ENCODE measurements at places on chromosomes 6 and 20. TPM values are rescaled to one million over a fixed set of nuclear protein-coding genes. Genes with fewer than 3 reads are reported as not detected.
A peak's percentile ranks its signal among the peaks of the same experiment; 100 is the strongest.

NRSN1 gene
- total RNA-seq = 0.66 TPM

MUC21 gene
- total RNA-seq = not detected

APOM gene
- total RNA-seq = not detected

ISM1 gene
- 3.3 TPM for total RNA-seq

DNA sequence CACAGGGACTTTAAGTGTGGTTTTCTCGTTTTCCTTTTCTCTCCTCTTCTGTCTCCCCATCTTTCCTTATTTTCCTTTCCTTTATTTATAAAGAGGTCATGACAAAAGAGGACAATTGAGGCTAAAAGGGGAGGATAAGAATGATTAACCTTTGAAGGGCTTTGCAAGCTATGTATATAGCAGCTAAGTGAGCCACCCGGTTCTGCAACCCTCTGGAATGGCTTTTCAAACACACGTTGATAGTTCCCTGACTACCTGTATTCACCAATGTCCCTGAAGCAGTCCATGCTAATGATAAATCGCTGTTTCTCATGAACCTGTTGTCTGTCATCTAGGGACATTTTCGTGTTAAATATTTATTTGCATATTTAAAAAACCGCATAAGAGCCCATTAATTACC is 124.4 kb upstream of the RALGAPA2 start:
- no peak for DNase-seq

DNA sequence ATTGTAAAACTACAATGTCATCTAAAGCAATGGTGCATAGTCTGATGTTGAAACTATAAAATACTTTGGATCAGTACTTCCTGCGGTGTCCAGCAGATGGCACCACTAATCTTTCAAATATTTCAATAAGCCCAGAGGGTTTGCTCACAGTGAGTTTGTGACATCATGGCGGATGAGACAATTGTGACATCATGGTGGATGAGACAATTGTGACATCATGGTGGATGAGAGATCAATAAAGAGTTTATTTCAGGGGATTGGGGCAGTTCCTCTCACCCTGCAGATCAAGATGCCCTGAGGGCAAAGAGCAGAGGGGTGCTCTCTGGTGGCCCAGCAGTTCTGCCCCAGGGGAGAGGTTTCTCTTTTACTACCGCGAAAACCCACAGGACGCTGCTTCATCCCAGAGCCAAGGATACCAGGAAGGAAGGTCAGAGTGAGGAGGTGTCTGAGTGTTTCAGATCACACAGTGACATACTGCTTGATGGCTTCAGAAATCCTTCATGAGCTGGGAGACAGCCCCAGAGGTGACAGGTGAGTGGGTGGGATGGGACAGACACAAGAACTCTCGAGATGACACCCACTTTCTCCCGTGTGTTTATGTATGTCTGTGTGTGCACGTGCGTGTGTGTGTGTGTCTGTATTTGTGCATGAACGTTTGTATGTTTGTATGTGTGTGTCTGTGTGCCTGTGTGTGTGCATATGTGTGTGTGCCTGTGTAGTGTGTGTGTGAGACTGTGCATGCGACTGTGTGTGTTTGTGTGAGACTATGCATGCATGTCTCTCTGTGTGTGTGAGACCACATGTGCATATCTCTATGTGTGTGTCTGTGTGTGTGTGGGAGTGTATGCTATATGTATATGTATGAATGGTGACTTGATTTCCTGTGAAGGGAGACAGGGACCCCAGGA is 7.3 kb upstream of the ULBP2 start:
- no peak for DNase-seq

DNA sequence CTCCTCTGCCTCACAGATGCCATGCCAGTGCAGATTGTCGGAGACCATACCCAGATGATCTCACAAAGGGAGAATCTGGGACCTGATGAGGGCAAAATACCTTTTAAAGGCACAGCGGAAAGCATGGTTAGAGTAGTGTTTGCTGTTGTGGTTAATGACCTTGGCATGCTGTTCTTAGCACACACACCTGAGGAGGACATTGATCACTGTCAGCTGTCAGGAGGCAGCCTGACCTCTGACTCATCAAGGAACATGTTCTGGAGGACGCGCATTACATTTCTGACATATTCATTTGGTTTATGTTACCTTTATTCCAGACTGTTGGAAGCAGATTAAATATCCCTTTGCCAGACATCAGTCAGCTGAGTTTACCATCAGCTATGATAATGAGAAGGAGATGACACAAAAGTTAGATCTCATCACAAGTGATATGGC is 57.1 kb downstream of the GOPC start:
- DNase-seq = no peak

- no peak for DNase-seq
Observed at GRCh38 chr6:135066806-135067205, 12.2 kb upstream of the HBS1L start.

DNA sequence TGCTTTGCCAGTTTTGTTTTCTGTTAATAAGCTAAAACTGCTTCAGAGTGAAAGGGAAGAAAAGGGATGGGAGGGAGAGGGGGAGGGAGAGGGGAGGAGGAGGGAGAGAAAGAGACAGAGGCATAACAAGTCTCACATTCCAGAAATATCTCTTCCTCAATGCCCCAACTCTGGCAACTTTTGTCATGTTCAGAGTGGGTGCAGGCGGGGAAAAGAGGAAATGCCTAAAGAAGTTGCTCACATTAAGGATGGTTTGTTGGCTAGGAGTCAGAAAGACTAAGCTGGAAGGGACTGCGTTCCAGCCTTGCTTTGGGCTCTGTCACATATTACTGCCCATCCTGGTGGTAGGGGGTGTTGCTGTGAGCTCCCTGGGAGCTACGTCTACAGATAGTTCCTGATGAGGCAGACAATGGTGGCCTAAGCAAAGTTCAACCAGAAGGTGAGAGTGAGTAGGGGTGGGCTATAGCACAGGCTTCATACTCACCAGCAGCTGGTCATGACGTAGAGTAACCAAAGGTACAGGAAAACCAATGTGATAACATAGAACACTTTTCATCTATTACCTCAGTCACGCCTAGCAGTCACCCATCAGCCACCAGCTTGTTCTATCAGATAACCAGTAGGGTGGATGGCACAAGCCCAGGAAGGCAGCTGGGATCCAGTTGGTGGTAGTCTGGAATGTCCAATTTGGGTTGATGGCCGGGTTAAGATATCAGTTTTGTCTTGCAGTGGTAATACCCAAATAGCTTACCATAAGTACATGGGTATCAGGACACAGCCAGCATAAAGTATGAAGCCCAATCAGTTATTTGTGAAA is 2.1 kb downstream of the TSPYL4 start:
- DNase-seq = no peak

- no peak for DNase-seq
Observed at GRCh38 chr6:113449051-113449450, 408.1 kb upstream of the MARCKS start.

DNA sequence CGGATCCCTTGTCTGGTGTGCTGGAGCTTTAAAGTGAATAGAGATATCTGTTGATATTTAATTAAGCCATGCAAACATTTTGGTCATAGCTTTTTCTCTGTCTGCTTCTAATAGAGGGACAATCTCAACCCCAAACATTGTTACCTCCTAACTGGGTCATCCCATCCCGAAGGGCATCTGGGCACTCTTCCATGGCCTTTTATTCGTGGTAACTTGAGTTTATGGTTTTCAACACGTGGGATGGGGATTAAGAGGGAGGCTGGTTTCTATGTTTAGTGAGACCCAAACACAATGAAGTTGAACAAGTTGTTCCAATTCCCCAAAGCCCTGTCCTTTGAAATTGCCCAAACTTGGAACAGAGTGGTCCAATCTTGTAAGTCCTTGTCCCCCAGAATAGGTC is 1.4 kb upstream of the ENPP5 start:
- DNase-seq = no peak

DNA sequence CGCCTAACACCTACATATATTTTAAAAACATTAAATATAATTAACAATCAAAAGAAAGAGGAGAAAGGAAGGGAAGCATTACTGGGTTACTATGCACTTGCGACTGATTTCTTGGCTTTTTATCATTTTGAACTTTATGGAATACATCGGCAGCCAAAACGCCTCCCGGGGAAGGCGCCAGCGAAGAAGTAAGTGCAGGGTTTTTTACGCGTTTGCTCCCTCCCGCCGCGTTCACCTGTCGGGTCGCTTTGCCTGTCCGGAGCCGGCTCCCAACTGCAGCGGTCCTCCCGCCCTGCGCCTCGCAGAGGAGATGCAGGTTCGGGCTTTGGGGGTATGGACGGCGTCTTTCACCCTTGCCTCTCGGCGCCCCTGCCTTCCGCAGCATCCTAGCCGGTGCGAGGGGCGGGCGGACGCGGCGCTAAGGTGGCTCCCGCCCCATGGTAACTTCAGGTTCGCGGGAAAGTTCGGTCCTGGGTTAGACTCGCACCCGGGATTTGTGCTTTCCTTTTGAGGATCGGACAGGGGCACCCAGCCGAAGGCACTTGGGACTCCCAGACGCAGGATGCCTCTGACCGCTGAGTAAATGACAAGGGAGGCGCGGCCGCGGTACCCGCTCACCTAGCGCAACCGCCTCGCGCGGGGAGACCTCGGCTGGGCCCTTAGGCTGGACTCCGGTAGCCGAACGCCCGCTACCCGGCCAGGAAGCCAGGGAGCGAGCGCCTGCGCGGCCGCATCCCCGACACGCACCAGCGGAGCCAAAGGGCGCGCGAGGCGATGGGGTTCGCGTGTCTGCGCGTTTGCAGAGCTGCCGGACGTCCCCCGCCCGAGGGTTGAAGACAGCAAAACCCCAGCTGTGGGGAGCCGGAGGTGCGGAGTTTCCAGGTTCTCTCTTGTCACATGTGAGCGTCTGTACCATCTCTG is 891 bp downstream of the RSPO3 start:
- peak; percentile 66 for DNase-seq

DNA sequence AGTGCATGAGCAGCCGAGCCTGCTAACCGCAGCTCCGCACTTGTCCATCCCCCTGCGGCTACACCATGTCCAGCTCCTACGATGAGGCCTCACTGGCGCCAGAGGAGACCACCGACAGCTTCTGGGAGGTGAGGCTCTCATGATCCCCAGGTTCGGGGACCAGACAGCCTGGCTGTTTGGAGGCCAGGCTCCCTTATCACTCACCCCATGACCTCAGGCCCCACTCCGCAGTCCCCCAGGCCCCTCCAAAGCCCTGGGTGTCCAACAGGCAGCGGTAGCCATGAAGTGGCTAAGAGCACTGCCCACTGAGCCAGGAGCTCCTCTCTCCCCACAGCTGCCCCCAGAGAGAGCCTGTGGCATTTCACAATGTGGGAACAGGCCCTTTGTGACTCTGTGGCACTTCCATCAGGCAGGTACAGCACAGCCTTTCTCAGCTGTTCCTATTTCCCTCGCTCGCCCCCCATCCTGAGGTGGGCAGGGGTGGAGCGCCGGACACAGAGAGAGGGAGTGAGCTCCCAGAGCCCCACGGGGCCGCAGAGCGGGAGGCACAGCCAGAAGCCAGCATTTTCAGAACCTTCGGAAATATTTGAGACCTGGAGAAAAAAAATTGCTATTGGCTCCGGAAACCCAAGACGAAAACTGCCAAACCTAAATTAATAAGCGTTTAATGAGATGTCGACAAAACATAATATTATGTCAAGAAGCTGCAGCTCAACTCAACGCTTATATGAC is 29.7 kb downstream of the SPDEF start:
- DNase-seq = no peak

DNA sequence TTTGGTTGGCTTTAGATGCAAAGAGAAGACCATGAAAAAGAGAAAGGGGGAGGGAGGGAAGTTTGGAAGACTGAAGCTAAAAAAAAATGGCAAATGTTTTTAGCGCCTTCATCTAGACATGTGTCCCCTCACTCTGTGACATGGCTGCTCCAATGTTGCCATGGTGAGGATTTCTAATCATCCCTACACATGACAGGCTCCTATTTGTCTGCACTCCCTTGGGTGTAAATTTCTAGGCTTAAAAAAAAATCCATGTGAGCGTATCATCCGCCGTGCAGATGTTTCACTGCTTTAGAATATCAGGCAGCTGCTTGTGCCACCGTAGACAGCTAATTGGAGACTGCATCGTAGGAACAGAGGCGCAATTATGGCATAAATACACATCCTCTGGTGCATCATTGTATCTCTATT is 761.1 kb upstream of the MMS22L start:
- DNase-seq = no peak

GRCh38 chr6:149458196-149458595 is 26.6 kb downstream of the ZC3H12D start:
- no peak for DNase-seq

Measured in sigmoid colon (tissue), 7 donors.